ENCODE measurements at places on chromosomes 12 and 14.

DNA sequence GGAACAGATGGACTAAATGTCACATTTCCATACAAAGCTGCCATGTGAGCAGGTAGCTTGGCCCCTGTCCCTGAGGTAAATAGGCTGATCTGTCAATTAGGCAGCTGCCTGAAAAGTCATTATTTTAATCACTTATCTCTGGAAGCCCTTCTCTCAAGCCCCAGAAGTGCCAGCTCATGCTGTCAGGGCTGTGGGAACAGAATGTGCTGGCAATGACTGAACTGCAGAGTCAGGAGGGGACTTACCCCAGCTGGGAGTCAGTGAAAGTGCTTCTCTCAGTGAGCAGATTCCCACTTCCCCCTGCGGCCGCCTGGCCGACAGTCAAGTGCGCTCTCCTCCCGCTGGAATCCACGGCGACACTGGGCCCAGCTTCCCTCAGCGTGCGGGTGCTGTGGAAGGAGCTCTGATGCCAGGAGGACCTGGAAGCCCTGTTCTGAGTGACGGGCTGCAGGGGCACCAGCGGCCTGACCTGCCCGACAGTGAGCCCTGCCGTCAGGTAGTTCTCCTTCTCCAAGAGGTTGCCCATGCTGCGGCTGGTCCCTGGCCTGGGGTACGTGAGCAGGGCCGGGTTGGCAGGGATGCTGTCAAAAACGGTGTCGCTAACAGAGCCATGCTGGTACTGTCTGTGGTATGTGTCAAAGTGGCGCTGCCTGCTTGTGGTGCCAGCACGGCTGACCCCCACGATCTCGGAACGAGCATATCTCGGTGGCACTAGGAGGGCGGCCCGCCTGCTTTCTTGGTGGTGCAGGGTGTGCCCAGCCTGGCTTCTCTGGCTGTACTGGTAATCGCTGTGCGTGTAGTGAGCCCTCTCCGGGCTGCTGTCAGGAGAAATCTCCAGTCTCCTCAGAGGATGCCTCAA, 18.7 kb downstream of the PKP2 start:
- DNase-seq: no peak

- no peak for DNase-seq
These were observed 287.6 kb downstream of the CEP128 start for GRCh38 chr14:80653956-80654355.

DNA sequence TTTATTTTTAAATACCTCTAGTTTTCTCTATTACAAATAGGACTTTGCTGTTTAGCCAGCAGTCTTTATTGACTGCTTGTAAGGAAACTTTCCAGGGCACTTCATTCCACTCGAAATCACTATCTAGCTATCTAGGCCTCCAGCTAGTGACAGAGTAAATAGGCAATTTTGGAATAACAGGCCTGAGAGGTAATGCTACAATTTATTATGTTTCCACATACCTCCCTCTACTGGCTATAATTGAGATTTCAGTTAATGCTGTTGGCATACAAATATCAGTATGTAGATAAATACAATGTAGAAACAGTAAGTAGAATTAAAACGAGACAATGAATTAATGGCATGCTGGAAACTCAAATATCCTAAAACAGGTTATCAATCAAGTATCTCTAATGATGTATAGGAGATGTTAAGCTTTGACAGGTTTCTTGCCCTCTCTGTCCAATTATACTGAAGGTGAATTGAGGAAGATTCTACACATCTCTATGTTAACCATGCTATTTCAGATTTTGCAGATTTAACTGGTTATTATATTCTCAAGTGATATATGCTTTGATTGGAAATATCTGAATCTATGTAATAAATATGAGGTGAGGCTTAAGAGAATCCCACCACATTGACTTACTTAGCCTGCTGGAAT, 7.2 kb downstream of the DTD2 start:
- no peak for DNase-seq

- no peak for DNase-seq
These were observed 812.8 kb downstream of the C12orf50 start for GRCh38 chr12:87216436-87216835.

GRCh38 chr14:60561845-60562746, 53.1 kb downstream of the SIX6 start:
- peak; percentile 5 for DNase-seq

GRCh38 chr12:70059373-70059772, 183.9 kb upstream of the CNOT2 start:
- no peak for DNase-seq

DNA sequence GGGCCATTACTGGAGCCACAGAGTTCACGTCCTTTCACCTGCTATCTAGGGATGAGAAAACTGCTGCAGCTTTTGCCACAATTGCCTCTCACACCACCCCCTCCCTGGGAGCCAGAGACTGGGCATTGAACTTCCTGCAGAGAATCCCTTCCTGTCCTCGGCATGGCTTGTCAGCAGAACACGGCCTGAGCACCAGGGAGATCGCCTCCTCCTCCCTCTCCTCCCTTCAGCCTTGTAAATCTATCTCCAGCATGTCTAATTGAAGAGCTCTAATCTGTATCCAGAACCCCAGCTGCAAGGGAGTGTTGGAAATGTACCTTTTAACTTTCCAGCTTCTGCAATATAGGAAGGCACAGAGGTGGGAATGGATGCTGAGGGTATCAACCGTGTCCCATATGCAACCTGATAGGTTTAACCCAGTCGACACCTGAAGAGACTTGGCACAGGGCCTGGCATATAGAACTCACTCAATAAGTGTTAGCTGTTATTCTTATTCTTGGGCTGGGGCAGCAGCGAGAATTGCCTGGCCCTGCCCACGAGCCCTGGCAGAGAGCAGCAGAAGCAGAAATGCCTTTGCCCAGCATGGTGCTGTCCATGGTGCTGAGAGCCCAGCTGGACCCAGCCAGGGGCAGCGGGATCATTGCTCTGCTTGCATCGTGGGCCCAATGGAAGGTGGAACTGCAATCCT, 26.8 kb downstream of the TMEM63C start:
- peak; percentile 55 for DNase-seq

GRCh38 chr14:86858031-86858430, 1135.0 kb downstream of the GALC start:
- DNase-seq: no peak

DNA sequence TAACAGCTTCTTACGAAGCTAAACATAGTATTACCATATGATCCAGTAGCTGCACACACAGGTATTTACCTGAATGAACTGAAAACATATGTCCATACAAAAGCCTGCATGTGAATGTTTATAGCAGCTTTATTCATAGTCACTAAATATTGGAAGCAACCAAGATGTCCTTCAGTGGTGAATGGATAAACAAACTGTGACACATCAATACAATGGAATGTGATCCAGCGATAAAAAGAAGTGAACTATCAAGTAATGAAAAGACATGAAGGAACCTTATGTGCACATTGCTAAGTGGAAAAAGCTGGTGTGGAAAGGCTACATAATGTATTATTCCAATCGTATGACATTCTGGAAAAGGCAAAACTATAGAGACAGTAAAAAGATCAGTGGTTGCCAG, 38.1 kb upstream of the JDP2 start:
- DNase-seq: no peak

DNA sequence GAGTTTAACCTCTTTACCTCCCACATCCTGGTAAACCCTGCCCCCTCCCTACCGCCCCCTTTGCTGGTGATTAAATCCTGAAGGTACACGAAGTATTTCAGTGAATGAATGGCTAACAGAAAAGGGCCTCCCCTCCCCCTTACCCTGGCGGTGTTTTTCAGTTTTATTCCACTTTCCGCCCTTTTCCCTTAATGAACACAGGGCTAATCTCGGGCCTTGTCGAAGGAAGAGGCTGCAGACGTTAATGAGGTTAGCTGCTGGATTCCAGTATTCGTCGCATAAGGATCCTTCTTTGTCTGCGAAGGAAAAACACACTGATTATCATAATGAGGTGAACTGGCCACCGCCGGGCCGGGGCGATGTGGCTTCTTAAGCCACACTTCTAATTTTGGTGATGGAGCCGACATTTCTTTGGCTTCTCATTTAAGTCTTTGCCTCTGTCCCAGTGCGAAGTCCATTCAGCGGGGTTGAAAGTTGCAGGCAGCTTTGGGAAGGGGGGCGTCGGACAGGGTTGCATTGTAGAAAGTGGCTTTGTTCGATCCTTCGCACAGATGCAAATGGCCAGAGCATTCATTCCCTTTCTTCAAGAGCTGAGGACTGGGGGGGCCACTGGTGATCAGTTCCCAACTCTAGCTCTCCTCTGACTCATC, 6.5 kb downstream of the MEG3 start:
- no peak for DNase-seq

DNA sequence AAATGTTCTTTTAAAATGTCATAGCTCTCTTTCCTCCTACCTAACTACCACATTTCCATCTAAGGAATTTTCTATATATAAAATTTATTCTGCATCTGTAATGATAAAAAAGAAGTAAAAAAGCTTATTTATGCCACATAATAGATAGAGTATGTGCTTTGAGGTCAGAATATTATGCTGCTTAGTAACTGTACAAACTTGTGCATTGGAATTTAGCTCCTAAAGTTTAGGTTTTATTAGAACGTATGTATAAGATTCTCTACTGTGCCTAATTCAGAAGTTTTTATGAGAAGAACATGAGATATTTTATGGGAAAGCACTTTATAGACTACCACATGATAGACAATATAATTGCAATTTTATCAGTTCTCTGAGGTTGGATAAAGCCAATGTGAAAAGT, 384.6 kb downstream of the SLC16A7 start:
- no peak for DNase-seq

- no peak for DNase-seq
These were observed 120.0 kb upstream of the SLC38A2 start for GRCh38 chr12:46492471-46493085.

DNA sequence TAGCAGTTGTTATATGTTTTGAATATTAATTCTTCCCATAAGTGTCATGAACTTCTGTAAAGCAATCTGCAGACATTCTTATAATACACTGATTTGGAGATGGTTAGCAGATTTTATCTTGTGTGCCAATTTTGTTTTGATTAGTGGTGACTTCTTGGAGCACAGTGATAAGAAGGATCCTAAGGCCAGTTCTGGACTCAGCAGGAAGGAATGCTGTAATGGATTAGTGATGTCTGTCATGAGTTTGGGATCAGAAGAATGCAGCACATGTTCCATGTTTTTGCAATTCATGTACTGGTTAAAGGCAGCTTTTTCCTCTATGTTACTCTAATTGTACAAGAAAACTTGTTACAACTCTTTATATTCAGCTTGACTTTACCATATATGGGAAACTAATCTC, 91.5 kb downstream of the UNC79 start:
- no peak for DNase-seq

GRCh38 chr12:132159555-132160003, 15.3 kb downstream of the NOC4L start:
- no peak for DNase-seq

DNA sequence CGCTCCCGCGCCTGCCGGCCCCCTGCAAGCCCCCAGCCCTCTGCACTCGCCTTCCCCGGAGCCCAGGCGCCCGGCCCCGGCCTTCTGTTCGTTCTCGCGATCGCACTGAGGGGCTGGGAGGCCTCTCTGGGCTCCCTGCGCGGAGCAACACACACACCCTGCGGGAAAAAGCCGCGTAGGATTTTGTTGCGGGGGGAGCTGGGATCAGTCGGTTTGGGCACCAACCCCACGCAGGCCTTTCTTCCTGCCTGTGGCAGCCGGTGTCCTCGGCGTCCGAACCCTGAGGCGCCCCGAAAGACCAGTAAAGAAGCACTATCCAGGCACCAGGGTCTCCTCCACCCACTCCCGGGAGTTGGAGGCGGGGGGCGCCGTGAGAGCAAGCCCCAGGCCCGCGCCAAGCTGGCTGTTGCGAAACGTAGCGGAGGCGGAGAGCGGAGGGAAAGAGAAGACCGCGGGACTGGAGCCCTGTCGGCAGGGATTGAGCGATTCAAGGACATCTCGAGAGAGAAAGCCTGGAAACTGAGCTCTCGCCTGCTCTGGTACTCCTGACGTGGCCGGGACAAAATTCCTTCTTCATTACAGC, 1.9 kb upstream of the HOXC5 start:
- no peak for DNase-seq

DNA sequence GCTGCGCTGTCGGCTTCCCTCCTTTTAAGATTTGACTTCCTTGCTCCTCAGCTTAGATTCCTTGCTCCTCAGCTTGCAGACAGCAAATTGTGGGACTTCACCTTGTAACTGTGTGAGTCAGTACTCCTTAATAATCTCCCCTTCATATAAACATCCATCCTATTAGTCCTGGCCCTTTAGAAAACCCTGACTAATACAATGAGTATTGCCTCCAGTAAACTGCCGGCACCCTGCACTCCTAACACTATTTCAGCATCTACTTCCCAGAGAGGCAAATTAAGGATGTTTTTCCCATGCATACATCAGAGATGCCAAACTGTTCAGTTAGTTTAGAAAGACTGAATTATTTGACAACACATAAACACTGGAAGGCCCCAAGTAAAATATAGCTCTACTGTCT, 611.3 kb upstream of the TMEM132C start:
- DNase-seq: no peak

DNA sequence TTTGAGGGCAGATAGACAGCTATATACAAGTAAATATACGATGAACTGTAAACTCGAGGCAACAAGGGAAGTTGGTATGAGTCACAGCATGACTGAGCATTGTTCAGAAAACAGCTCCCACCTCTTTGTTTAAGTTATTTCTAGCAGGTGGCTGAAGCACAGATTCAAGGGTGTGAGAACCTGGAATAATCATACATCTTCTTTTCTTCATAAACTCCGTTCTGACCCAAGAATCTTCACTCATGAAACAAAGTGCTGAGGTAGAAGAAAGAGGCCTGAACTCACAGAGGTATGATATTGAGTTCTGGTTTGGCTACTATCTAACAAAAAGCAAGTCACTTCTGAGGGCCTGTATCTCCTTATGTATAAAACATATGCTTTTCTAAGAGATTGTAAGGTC, 364.1 kb upstream of the KITLG start:
- no peak for DNase-seq

- no peak for DNase-seq
These were observed 184.3 kb upstream of the C14orf180 start for GRCh38 chr14:104395276-104395675.

- no peak for DNase-seq
These were observed 14.3 kb downstream of the MYL2 start for GRCh38 chr12:110906083-110906482.

DNA sequence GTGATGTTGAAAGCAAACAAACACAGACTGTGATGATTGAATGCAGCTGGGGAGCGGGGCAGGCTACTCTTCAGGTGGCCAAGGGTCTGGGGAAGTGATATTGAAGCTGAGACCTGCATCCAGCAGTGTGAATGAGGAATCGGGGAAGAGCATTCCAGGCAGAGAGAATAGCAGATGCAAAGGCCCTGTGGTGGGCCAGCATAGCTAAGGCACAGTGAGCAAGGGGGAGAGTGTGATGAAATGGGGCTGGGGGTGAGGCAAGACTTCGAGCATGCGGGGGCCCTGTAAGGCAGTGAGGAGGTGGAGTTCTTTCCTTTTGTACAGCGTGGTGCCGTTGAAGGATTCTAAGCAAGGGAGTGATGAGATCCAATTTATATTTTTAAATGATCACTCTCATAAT, 77.4 kb downstream of the KCNK13 start:
- no peak for DNase-seq

- no peak for DNase-seq
These were observed 295.7 kb upstream of the FKBP4 start for GRCh38 chr12:2498964-2499500.

Data from stimulated activated CD4-positive, alpha-beta T cell treated with anti-CD3 and anti-CD28 coated beads, Interleukin-4, amount 100 ng/mL, for 1 hour (primary cell).